ENCODE measurements at places on chromosomes 11 and 22. TPM values are rescaled to one million over a fixed set of nuclear protein-coding genes. Genes with fewer than 3 reads are reported as not detected.
A peak's percentile ranks its signal among the peaks of the same experiment; 100 is the strongest.

The KRTAP5-8 gene
- total RNA-seq: not detected

DNA sequence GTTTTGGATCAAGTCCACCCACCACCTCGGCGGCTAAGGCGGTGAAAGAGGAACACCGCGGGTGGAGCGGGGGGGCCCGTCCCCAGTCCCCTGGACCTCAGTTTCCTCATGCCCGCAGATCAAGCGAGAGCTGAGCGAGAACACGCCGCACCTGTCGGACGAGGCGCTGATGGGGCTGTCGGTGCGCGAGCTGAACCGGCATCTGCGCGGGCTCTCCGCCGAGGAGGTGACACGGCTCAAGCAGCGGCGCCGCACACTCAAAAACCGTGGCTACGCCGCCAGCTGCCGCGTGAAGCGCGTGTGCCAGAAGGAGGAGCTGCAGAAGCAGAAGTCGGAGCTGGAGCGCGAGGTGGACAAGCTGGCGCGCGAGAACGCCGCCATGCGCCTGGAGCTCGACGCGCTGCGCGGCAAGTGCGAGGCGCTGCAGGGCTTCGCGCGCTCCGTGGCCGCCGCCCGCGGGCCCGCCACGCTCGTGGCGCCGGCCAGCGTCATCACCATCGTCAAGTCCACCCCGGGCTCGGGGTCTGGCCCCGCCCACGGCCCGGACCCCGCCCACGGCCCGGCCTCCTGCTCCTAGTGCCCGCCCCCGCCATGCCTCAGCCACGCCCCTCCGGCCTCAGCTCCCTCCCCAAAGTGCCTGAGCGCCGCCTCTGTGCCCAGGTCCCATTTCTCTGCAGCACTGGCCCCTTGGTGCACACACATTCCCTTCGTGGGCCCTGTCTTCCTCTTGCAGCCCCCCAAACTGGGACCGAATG, 12.7 kb downstream of the MAFF start:
- peak; percentile 90 for DNase-seq
- H3K4me1 ChIP-seq: peaks cover 30% of the 10 kb centered on the region
- no peaks in the 10 kb centered on the region for H3K36me3 ChIP-seq
- no peaks in the 10 kb centered on the region for H3K27me3 ChIP-seq

- no peak for DNase-seq
- H3K27me3 ChIP-seq: no peaks in the 10 kb centered on the region
- no peak overlapping the region for H3K4me3 ChIP-seq
Observed at GRCh38 chr11:77287615-77288273, 13.7 kb downstream of the GDPD4 start.

DNA sequence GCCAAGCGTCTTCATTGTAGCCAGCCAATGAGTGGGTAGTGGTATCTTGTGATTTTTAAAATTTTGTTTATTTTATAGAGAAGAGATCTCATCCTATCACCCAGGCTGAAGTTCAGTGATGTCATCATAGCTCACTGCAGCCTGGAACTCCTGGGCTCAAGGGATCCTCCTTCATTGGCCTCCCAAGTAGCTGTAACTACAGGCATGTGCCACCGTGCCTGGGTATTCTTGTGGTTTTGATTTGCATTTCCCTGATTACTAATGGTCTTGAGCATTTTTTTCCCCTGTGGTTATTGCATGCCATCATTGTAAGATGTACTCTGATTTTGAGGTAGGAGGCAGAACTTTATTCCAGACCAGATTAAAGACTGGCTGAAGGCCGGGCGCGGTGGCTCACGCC, 2.4 kb upstream of the DENND6B start:
- no peaks in the 10 kb centered on the region for H3K36me3 ChIP-seq
- no peak overlapping the region for H3K27ac ChIP-seq
- no peak overlapping the region for H3K4me3 ChIP-seq
- DNase-seq: no peak
- no peaks in the 10 kb centered on the region for H3K27me3 ChIP-seq

DNA sequence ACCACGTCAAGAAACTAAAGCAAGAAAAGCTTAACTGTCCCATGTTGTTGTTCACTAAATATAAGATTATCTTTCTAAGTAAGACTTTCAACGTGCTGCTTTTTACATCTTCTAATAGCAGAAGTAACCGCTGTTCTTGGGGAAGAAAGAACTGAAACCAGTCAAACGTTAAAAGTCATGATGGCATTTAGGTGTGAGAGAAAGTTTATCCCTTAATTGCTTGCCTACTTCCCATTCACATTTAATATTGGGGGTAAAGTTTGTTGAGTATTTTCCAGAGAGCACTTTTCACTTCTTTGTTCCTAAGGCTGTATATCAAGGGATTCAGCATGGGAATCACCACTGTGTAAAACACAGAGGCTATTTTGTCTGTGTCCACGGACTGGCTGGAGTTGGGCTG, 970 bp downstream of the OR5B21 start:
- no peaks in the 10 kb centered on the region for H3K27me3 ChIP-seq
- H3K4me1 ChIP-seq: no peaks in the 10 kb centered on the region
- no peak for DNase-seq
- H3K4me3 ChIP-seq: no peak overlapping the region

DNA sequence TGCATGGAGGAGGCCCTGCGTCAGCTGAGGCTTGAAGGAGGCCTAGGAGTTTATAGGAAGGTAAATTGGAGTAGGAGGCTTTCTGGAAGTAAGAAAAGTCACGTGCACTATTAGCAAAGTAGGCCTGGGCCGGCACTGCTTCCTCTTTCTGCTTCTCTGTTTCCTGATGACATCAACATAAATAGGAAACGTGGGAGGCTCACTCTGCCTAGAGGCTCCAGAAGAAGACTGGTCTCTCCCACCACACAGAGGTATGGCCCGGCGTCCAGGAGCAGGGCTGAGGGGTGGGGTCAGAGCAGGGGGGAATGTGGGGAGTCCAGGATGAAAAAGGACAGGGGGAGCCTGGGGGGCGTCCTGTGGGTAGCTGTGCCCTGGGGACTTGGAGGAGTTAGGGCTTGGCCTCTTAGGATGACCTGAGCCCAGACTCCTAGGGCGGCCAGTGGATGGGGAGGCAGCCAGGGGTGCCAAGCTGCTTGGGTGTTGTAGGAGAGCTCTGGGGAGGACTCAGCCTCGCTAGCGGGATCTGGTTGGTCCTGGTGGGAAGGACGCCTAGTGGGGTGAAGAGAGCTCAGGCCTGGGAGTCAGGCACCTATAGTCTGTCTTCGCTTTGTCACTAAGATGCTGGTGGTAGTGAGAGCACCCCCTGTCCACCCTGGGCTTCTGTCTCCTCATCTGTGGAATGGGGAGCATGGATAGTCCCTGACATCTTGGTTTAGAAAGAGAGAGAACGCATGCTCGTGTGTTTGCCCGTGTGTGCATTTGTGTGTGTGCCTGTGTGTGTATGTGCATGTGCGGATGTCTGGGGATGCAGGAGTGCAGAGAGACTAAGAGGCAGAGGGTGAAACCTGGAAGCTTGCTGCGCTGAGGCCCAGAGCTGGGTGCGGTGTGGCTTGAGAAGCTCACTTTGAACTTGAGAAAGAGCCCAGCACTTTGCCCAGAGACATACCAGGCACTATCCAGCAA, at the start of gene CSF2RB:
CSF2RB (plus strand) TSS at position 202 of the 963 bp plus-strand sequence. CDS start 8,580 bp downstream, outside the sequence.
- no peaks in the 10 kb centered on the region for H3K36me3 ChIP-seq
- H3K27ac ChIP-seq: peak within 1 kb of the TSS; percentile 54
- peaks cover 5% of the 10 kb centered on the region for H3K4me1 ChIP-seq
- H3K4me3 ChIP-seq: peak within 1 kb of the TSS; percentile 11
- peak; percentile 48 for DNase-seq
- H3K27me3 ChIP-seq: no peaks in the 10 kb centered on the region

GRCh38 chr11:11028017-11028692, 170.3 kb upstream of the ZBED5 start:
- no peak overlapping the region for H3K4me3 ChIP-seq
- peak; percentile 74 for DNase-seq
- H3K36me3 ChIP-seq: no peaks in the 10 kb centered on the region
- H3K27me3 ChIP-seq: no peaks in the 10 kb centered on the region

DNA sequence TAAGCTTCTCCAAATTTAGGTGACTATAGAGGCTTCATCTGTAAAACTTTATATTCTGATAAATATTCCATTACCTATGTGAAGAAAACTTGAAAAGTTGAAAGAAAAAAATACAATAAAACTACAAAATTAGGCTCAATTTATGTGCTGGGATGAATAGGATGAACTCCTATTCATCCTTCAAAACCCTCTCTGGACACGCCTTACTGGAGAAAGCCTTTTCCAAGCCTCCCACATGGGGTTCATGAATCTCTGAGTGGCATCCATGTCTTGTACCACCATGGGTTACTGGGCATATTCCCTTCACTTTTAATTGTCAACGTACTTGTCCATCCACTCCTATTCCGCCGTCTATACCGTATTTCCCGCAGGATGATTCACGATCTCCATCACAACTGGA, 55.7 kb downstream of the MN1 start:
- H3K4me1 ChIP-seq: peaks cover 13% of the 10 kb centered on the region
- H3K36me3 ChIP-seq: no peaks in the 10 kb centered on the region
- no peak overlapping the region for H3K4me3 ChIP-seq
- no peaks in the 10 kb centered on the region for H3K27me3 ChIP-seq

DNA sequence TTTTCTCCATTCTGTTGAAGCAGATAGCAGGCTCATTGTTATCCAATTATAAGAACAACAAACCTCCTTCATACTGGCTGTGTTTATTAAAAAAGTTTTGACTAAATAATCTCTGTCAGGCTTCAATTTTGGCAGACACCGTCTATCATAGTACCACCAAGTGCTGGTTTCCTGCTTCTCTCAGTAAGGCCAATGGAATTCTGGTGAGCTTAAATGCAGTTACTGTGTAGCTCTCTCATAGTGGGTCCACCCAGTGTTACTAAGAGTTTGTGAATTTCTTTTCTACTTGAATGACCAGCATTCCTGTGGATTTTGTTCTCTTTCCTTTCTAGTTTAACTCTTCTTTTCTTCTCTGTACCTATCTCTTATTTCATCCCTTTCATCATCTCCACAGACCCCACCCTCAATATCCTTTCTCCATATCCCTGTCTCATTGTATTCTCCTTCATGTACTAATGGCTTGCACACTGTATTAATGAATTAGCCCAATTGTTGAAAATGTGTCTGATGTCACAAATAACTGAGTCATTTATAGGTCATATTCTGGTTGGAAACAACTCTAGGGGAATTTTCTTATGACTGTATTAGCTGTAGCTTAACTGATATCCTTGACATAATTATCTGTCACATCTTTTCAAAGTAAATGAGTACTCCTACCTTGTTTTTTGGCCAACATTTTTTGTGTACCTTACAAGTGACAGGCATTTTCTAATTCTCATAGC, 372.1 kb downstream of the FAT3 start:
- no peak overlapping the region for H3K4me3 ChIP-seq
- H3K4me1 ChIP-seq: no peaks in the 10 kb centered on the region
- H3K27ac ChIP-seq: no peak overlapping the region
- H3K27me3 ChIP-seq: no peaks in the 10 kb centered on the region
- no peak for DNase-seq

The NAALAD2 gene
- not detected for total RNA-seq

DNA sequence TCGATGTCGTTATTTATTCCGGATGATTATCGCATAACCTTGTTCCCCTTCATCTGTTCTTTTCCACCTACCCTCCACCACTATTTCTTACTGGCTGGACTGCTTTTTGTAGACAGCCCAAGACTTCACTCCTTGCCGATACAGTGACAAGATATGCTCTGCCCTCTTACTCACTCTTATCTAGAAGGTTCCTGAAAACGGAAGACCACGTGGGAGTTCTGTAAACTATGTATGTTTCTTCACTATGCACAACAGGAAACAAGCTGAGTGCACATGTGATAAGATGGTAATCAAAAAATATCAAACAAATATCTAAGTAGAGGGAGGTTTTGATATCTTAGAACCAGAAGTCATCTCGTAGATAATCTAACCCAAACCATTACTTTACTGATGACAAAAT, 122.9 kb upstream of the ARHGAP20 start:
- H3K4me1 ChIP-seq: no peaks in the 10 kb centered on the region
- no peak overlapping the region for H3K4me3 ChIP-seq
- no peak overlapping the region for H3K27ac ChIP-seq
- no peaks in the 10 kb centered on the region for H3K27me3 ChIP-seq
- H3K36me3 ChIP-seq: no peaks in the 10 kb centered on the region

DNA sequence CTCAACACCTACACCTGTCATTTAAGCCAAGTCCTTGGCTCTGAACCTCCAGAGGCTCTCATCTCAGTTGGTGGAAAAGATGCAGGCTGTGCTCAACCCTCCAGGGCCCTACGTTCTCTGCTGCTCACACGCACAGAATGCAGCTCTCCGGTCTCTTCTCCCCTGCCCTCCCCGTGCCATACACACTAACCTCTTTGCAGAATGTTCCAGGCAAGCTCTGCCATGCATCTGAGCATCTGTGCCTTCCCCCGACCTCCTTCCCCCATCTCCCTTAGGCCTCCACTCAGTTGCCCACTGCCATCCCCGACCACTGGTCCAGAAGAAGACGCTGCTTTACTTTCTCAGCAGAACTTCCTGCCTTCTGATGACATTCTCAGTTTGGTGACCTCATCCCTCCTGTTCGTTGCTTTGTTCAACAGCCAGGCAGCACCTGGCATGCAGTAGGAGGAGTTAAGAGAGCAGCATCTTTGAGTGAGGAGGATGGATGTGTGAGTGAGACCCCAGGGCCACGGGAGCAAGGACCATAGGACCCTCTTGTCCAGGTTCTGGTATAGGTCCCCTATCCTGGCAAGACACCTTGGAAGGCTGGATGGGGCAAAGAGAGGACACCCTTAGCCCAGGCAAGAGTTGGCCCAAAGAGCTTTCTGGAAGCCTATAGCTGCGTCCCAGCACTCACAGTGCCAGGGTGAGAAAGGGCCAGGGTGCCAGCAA, 598.0 kb downstream of the BRD1 start:
- DNase-seq: no peak
- no peak overlapping the region for H3K4me3 ChIP-seq
- H3K27ac ChIP-seq: no peak overlapping the region
- no peaks in the 10 kb centered on the region for H3K36me3 ChIP-seq
- no peaks in the 10 kb centered on the region for H3K27me3 ChIP-seq

GRCh38 chr11:45817191-45817590, 12.2 kb downstream of the SLC35C1 start:
- H3K36me3 ChIP-seq: peaks cover 7% of the 10 kb centered on the region
- no peaks in the 10 kb centered on the region for H3K4me1 ChIP-seq
- no peak for DNase-seq
- H3K27ac ChIP-seq: no peak overlapping the region

DNA sequence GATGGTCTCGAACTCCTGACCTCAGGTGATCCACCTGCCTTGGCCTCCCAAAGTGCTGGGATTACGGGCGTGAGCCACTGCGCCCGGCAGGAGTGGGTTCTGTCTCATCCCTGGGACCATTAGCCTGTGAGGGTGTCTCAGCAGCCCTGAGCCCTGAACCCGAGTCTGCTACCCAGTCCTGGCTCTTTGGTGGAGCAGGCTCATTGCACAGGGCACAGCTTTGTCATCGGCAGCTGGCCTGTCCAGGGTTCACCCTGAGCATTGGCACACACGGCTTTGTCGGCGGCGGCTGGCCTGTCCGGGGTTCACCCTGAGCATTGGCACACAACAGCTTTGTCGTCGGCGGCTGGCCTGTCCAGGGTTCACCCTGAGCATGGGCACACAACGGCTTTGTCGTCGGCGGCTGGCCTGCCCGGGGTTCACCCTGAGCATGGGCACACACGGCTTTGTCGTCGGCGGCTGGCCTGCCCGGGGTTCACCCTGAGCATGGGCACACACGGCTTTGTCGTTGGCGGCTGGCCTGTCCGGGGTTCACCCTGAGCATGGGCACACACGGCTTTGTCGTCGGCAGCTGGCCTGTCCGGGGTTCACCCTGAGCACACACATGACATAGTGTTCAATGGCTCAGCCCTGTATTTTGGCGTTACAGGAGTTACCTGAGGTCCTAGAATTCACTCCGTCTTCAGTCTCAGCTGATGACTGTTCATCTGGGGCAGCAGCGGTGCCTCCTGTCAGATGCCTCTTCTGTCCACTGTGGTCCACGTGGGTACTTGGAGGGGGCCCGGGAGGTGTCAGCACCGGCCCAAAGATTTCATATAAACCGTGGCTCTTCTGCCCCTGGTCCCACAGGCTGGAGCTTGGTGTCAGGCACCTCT, 1082.5 kb downstream of the BRD1 start:
- H3K27me3 ChIP-seq: no peaks in the 10 kb centered on the region
- DNase-seq: peak; percentile 8
- no peaks in the 10 kb centered on the region for H3K4me1 ChIP-seq
- no peak overlapping the region for H3K27ac ChIP-seq

Data from stomach (tissue), 19 donors.